Activated T-helper 9 cell treated with anti-CD3 and anti-CD28 coated beads, Interleukin-2, amount 50 U/mL, for 16 hours (primary cell): ENCODE measurements at places on chromosomes 2 and 18.

GRCh38 chr18:69957747-69958146 lies 10.1 kb upstream of the CD226 start:
- no peak for DNase-seq

DNA sequence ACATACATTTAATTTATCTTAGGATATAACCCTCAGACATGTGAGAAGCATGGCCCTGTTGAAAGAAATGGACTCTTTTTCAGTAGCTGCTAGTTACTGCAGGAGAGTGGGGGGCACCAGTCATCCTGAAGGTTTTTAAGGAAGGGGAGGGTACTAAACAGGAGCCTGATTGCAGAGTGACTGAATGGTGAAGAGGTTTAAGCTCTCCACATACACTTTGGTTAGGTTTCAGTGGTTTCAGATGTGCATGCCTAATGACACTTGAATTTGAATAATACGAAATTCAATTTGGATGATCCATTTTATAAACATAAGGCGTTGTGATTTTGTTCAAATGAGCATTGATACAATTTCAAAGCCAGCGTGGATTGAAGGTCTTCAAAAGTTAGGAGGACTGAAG lies 10.9 kb upstream of the FAM237A start:
- no peak for DNase-seq

- no peak for DNase-seq
These were observed 12.3 kb downstream of the KCTD1 start for GRCh38 chr18:26536032-26536431.

DNA sequence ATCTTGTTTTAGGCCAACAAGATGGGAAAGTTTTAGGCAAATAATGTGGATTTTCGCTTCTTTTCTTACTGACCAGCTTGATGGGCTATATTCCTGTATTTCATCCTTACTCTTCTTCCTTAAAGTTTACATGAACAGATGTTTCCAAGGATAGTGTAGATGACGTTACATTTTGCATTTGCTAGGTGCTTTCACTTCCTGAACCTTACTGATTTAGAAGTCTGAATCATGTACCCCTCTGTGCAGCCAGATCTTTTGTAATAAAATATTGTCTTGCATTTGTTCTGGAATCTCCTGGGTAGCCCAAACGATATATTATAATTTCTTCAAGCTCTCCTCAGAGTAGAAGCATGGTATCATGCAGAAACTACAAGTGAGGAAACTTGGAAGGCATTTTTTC lies 93.4 kb downstream of the CALCRL start:
- DNase-seq = no peak

DNA sequence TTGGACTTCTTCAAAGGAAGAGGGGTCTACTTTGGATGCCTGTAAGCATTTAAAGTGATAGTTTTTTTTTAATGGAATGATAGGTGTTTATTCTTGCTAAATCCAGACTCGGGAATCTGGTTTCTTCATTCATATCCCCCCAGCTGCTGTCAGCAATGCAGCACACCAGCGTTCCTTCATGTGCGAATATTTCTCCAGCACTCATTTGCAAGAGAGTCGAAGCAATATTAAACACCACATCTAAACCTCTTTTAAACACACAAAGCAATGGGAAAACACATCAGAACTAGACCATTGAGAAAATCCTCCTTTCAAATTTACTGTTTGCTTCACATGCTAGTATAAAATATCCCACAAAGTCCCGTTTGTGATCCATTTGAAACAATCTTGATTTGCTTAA lies 563.7 kb downstream of the ARHGAP15 start:
- no peak for DNase-seq

GRCh38 chr18:5853253-5853652 lies 42.1 kb downstream of the TMEM200C start:
- no peak for DNase-seq
